T-helper 22 cell (primary cell): ENCODE measurements at places on chromosomes 5 and 9.

DNA sequence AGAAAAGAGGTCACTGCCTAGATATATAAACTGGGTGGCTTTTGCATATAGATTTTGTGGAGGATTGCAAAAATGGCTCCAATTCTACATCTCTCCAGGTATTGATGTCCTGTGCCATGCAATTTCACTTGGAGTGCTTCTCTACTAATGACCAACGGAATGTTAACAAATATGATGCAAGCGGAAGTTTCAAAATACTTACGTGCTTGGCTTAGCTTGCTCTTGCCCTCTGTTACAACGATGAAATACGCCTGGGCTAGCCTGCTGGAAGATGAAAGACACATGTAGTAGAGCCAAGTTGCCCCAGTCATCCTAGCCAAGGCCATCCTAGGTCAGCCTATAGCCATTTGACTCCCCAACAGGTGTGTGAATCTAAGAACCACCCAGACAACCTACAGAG, 3.6 kb upstream of the POC5 start:
- no peak for DNase-seq

- no peak for DNase-seq
Measured at GRCh38 chr9:106913276-106913675, 50.3 kb downstream of the ZNF462 start.

- DNase-seq = no peak
Measured at GRCh38 chr5:67042176-67043003, 154.2 kb downstream of the CD180 start.

DNA sequence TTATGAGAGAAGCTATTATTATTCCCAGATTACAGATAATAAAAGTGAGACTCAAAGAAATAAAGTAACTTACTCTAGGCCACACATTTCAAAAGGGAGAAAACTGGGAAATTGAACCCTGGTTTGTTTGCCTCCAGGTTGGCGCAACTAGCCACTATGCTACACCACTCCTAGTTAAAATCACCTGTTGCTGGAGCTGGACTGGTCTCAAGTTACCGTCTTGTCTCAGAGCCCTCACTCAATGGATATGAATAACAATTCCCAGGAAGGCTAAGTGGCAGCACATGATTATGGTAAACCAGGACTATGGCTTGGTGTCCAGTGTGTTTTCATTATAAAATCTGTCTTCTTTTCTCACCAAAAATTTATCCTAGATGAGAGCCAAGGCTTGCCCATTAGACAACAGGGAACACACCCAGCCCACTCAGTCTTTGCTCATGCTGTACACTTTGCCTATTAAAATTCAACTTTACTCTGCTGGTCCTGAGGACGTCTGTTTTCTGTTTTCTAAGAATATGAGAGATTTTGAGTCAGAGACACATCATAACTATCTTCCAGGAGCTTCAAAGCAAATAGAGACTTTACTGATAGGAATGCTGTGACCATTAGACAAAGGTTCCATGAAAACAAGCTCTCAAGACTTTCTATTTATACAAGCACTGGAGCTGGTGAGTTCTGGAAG, 58.1 kb downstream of the ADRB2 start:
- DNase-seq = no peak

- DNase-seq = no peak
Measured at GRCh38 chr9:11546231-11546630, 933.4 kb upstream of the PTPRD start.

GRCh38 chr9:102974530-102974929, 20.6 kb upstream of the CYLC2 start:
- no peak for DNase-seq

- DNase-seq = no peak
Measured at GRCh38 chr9:90044710-90045151, 439.9 kb downstream of the GADD45G start.

DNA sequence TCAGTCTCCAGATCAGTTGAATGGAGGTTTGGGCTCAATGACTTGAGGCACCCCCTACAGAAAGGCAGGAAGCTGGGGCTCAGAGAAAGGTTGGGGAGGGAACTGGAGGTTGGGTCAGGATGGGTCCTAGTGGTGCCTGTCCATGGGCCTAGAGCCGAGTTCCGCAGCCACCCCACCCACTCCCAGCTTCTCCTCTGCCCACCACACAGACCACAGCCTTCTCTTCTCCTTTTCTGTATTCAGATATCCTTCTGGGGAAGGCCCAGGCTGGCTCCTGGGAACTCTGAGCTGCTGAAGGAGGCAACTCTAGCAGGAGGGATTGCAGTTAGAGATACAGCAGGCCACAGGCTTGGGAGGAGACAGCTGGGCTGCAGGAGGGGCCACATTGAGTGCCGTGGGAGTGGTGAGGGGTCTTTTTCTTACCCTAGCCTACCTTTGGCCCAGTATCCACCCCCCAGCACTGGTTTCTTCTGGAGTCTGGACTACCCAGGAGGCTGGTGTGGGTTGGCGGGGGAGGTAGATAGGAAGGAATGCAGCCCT, 15.4 kb upstream of the PTGS1 start:
- no peak for DNase-seq

DNA sequence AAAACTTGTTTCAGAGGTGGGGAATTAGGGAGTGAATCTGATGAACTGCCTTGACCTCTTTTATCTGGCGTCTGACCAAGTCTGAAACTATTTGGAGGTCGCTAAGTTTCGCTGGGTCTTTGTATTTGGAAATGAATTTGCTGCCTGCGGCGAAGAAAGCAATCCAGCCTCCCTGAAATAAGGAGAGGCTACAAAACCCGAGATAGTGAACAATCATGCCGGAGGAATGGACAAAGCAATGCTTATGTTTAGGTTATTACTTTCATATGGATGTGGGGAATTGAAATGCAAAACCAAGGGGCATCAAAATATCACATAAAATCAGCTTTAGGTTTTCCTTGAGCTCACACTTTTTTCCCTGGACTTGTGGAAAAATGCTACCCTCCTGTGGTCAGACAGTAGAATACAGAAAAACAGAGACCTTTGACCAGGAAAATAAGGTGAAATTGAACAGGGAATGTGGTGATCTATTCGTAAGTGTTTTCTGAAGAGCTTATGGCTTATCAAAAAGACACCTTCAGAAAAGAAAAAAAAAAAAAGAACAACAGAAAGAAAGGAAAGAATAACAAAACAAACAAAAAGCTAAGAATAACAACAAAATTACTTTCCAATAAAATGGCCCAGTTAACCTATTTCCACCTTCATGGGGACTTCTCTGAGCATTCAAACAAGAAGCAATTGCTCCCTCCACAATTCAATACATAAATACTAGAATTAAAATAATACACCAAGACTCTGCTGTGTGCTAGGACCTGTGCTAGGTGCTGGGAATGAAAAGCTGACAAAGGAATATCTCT, 68.6 kb upstream of the DPYSL3 start:
- DNase-seq = no peak

DNA sequence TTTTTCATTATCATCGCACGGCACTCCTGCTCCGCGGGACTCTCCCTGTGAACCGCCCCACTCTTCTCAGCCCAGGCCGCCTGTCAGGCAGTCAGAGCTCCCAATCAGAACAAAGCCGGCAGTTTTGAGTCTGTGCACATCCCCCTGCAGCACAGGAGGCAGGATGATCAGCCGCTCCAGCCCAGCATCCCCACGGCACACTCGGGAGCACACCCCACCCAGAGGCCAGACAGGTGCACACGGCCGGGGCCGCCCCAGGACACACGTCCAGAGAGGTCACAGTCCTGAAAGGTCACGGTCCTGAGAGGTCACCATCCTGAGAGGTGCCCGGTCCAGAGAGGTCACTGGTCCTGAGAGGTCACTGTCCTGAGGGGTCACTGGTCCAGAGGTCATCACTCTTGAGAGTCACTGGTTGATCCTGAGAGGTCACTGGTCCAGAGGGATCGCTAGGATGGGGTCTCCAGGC, 8.4 kb downstream of the TPPP start:
- no peak for DNase-seq

DNA sequence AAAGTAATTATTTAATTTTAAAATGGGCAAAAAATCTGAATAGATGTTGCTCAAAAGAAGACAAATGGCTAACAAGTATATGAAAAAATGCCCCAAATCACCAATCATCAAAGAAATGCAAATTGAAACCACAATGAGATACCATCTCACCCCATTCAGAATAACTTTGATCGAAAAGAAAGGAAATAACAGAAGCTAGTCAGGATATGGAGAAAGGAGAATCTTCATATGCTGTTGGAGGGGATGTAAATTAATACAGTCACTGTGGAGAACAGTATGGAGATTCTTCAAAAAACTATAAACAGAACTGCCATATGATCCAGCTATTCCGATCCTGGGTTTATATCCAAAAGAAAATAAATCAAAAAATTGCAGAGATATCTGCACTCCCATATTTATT, 418.5 kb upstream of the RGMB start:
- DNase-seq = no peak

DNA sequence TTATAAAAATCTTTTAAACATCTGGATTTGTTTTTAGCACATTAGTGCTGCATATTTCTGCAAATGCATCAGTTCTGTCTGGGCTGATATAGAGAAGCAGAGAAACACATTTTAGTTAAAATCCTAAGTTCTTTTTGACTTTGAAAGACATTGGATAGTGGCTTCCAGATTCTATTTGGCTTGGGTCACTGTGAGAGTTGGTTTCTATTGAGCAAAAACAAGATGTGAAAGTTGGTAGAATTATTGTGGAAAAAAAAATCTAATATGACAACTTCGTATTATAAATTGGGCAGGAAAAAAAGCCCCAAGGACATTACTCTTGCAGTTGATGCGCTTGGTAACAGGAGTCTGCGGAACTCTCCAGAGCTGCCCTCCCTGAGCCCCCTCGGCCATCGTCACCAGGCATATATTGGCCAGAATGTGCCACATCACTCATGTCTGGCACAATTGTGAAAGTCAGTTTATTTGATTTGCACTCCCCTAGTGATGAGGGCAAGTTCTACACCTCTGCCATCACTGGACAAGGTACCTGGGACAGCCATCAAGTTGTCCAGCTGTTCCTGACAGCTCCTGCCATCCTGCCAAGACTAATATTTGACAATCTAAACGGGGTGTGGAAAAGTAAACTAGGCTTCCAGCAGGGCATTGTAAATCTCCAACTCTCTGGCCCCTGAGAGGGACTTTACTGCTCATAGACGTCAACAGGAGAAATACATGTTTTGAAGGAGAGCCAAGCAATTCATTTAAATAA, 334.5 kb downstream of the TENT4A start:
- no peak for DNase-seq

- DNase-seq = no peak
Measured at GRCh38 chr5:32942225-32942989, 231.3 kb downstream of the NPR3 start.

GRCh38 chr9:120151806-120152205, 428.2 kb downstream of the CDK5RAP2 start:
- DNase-seq = no peak

GRCh38 chr9:12968093-12968492, 193.3 kb downstream of the LURAP1L start:
- DNase-seq = no peak

- no peak for DNase-seq
Measured at GRCh38 chr5:36099748-36100147, 33.1 kb upstream of the UGT3A2 start.

GRCh38 chr5:16732356-16732755, 115.6 kb upstream of the RETREG1 start:
- no peak for DNase-seq

- DNase-seq = no peak
Measured at GRCh38 chr5:142982821-142983200, 212.6 kb downstream of the ARHGAP26 start.

- no peak for DNase-seq
Measured at GRCh38 chr5:64853777-64854176, 85.0 kb downstream of the CWC27 start.

DNA sequence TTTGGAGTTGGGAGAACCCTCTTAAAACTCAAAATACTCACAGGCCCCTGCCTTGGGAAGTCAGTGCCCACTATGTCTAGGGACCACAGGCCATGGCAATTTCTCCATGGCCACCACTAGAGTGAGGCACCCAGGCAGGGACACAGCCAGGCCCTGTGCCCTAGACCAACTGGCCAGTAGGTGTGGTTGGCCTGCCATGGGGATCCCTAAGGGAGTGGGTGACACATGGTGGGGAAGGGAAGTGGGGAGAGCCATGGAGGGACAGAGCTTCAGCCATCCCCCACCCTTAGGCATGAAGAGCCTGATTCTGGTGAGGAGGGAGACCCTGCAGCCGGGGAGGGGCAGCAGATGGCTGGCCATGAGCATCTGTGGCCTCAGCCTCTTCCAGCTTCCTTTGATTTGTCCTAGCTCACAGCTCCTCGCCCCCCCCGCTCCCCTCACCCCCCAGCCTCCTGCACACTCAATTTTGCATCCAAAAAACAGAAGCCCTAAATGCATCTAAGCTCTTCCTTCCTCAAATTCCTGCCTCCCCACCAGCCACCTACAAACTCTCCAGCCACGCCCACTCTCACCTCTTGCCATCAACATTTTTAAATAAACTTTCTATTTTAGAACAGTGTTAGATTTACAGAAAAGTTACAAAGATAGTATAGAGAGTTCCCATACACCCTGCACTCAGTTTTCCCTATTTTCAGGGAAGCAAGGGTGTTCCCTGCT, 1.6 kb upstream of the DBN1 start:
- DNase-seq = no peak

- DNase-seq = no peak
Measured at GRCh38 chr5:14588145-14588544, 6.6 kb downstream of the OTULINL start.

- no peak for DNase-seq
Measured at GRCh38 chr5:920321-920720, 27.6 kb downstream of the TRIP13 start.

DNA sequence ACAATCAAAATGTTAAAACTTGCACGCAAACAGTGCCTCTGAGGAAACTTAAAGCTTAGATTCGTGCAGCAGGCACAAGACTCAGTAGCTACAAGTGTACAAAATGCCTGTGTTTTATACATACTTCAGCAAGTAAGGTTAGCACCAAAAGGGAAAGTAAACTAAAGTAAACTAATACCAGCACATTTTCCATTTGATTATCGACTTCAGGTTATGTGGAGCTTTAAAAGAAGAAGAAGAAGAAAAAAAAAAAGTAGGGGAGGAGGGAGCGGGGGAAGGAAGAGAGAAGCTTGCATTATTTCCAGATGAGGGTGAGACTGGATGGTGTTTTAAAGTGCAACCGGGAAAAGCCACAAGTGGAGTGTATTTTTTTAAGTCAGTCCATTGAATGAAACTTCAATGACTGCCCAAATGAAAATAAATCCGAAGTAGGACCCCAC, 596 bp upstream of the ADAMTS6 start:
- no peak for DNase-seq

- DNase-seq = no peak
Measured at GRCh38 chr5:54629115-54629514, 111.6 kb downstream of the SNX18 start.

DNA sequence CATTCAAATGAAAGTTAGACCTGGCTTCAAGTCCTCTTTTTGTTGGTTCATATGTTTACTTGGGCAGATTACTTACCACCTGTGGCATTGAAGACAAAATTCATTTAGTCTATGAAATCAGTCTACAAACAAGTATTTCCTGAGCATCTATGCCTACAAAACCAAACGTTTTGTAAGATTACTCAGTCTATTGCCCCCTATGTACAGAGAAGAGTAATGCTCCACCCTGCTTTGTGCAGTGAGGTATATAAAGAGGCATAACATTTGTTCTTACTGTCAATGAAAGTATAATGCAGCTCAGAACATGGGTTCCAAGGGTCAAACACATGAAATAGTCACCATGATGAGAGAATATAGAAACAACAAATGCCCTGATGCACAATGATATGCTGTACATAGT, 580.7 kb downstream of the KIF4B start:
- no peak for DNase-seq
